Stimulated activated CD4-positive, alpha-beta T cell treated with anti-CD3 and anti-CD28 coated beads, TNF-alpha, amount 100 ng/mL, for 4 hours (primary cell): ENCODE measurements at places on chromosomes 4 and X.

DNA sequence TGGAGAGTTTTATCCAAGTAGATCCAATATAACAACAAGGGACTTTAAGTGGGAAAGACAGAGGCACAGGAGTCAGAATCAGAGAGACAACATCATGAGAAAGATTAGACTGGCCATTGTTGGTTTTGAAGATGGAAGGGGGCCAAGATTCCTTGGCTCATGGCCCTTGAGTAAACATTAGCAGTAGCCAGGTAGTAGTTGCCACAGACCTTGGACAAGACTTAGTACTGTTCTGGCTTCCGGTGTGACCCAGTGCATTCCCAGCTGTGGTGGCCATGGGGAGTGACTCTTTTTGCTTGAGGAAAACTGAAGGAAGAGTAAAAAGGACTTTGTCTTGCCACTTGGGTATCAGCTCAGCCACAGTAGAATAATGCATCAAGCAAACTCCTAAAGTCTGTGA is 462.2 kb upstream of the CPXCR1 start:
- no peak for DNase-seq

DNA sequence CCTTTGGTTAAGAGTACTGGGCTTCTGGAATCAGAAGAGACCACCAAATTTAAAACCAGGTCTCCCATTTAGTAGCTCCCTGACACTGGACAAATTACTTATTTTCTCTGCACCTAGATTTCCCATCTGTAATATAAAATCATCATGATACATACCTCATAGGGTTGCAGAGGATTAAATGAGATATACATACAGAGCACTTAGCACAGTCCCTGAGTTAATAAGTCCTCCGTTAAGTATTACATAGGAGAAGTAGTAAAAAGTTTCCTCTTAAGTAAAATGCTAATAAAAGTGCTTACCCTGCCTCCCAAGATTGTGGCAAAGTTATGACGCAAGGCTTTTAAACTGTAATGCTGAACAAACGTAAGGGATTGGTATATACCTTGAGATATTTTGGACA is 539 bp upstream of the CHIC1 start:
- no peak for DNase-seq

DNA sequence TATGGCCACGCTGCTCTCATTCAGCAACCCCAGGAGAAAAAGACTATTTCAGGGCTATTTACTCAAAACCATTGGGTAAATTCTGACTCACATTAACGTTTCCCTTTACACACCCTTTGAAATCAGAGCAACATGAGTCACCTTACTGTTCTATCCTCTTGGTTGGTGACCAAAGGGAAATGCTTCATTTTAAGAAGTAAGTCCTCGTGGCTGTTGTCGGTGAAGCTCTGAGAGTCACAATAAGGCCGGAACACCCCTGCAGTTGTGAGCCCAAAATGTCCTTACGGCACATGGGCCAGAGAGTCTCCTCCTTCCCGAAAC is 56.3 kb upstream of the SPRY1 start:
- DNase-seq = no peak

- DNase-seq = no peak
Measured at GRCh38 chr4:61293707-61294400, 93.7 kb downstream of the ADGRL3 start.

GRCh38 chr4:2393353-2394270 is 24.8 kb downstream of the ZFYVE28 start:
- DNase-seq = no peak

DNA sequence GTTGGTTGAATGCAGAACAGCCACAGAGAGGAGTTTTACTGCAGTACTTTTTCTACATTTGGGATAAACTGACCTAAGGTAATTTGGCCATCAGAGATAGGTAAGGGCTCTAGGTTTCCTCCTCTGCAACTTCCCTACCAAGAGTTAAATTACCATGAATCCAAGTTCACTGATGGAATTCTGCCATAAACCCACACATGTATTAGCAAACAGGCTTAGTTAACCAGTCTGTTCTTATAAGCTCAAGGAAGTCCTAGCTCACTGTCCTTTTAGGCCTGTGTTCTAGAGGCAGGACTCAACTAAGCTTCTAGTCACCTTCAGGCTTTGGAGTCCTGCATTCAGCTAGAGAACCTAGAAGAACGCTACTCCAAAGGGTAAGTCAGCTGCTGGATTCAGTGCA is 4.0 kb downstream of the FAM114A1 start:
- DNase-seq = no peak

GRCh38 chrX:119775517-119776238 is 15.8 kb downstream of the RPL39 start:
- DNase-seq = no peak

GRCh38 chr4:54384563-54384962 is 155.5 kb downstream of the PDGFRA start:
- no peak for DNase-seq

GRCh38 chr4:43132010-43132582 is 239.6 kb downstream of the GRXCR1 start:
- DNase-seq = no peak

- no peak for DNase-seq
Measured at GRCh38 chr4:169259271-169259670, 11.5 kb downstream of the SH3RF1 start.

DNA sequence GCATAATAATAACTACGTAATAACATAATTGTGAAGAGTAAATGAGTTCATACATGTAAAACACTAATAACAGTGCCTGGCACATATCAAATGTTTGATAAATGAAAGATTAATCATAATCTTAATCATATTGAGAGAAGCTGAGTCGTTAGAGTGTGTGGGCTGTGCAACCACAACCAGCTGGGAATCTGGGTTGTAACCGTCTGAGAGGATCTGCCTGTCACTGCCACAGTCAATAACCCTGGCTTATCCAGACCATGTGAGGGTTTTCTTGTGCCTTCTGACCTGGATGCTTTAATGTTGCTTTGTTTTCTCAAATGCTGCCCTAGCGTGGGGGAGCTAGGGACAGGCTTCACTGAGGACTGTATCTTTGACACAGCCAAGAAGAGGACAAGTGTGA is 73.9 kb downstream of the TRPC5 start:
- DNase-seq = no peak

- DNase-seq = no peak
Measured at GRCh38 chr4:12445711-12446235, 1017.1 kb upstream of the HS3ST1 start.
